ENCODE measurements at places on chromosomes 2 and 18.

DNA sequence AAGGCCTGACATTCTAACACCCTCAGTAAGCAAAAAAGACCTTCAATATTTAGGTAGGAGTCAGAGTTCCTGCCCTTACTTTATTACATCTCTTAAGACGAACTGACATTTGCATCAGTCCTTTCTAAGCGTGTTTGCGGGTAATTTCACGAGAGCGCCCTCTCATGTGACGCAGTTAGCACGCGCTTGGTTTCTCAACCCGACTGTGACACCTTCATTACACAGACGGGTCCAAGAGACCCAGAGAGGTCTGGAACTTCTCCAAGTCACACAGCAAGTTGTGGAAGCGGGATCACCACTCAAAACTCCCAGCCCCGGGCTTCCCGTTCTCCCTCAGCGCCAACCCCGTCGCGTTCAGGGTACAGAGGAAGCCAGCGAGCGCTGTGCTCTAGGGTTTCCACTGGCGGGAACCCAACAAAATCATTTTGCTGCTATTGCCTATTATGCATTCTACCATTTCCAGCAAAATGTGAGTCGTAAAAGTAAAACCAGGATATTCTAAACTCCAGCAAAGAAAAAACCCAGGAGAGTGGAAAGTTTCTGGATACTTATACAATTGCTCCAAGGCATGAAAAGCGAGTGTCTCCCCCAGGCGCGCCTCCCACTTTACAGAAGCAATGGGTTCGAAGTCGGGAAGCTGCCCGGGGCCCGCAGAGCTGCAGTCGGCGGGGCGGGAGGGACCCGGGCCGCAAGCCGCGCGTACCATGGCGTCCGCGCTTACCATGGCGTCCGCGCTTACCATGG, 601 bp downstream of the ENOSF1 start:
- DNase-seq, result peak; percentile 72

- no peak for DNase-seq
These were observed 1262.9 kb downstream of the SUCLG1 start for GRCh38 chr2:83196225-83196624.

- DNase-seq, result no peak
These were observed 79.1 kb downstream of the DYM start for GRCh38 chr18:49381267-49381845.

DNA sequence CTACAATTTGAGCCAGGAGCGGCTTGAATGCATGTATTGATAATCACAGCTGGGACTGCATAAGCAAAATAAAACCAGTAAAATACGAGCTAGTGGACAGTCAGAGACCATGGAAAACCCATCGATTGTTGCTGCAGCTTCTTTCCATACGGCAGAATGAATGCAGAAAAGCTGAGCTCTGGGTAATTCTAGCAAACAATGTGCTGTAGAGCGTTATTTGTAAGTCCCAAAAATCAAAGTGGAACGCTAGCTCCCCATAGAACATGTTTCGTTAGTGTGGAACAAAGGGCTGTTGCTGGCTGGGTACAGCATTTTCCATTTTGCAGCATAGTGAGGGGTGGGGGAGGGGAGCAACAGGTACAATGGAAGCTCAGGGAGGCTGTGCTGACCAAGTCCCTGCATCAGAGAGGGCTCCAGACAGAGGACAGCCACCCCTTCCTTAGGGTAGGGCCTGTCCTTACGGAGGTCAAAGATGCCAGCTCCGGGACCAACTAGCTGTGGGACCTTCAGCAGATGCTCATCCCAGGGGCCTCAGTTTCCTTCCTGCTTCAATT, 74.1 kb downstream of the BOD1L2 start:
- no peak for DNase-seq

- DNase-seq, result peak; percentile 28
These were observed 146.5 kb downstream of the NCKAP5 start for GRCh38 chr2:133421516-133422324.

DNA sequence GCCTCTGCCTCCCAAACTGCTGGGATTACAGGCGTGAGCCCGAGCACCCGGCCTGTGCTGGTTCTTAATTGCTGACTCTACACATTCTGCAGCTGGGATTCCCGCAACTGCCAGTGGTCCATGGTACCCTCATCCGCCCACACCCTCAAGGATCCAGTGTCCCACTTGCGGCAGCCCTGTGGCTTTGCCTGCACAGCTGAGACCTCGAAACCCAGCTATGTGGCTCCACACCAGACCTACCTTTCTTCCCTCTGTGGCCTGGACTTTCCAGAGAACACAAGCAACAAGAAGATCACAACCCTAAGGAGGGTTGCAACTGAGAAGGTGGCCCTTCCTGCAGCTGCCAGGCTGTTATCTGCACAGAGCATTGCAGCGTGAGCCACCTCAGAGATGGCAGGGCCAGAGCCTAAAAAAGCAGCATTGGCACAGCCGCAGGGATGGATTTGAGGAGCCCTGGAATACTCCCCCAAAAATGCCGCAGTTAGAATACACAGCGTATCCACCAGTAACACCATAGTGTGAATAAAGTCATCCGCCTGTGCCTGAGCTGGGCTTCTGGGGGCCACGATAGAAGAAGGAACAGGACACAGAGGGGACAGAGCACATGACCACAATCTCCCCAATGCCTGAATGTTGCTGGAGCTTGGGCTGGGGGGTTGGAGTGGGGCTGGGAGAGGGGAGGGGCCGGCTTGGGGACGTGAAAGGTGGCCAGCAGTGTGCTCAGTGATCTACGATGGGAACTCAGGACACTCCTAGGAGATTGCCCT, 1.9 kb downstream of the GPR55 start:
- DNase-seq, result no peak

DNA sequence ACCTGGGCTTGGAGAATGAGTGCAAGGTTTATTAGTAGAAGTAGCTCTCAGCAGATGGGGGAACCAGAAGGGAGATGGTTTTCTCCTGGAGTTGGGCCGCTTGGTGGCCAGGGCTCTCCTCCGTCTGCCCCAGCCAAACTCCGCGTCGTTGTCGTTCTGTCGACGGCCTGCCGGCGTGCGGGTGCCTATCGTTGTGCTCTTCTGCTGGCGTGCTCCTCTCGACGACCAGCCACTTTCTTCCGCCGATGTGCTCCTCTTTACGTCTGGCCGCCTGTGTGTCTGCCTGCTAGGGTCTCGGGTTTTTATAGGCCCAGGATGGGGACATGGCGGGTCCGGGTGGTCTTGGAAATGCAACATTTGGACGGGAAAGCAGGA, 119.1 kb downstream of the BMPR2 start:
- no peak for DNase-seq
